ENCODE measurements at places on chromosomes 2 and 18.

DNA sequence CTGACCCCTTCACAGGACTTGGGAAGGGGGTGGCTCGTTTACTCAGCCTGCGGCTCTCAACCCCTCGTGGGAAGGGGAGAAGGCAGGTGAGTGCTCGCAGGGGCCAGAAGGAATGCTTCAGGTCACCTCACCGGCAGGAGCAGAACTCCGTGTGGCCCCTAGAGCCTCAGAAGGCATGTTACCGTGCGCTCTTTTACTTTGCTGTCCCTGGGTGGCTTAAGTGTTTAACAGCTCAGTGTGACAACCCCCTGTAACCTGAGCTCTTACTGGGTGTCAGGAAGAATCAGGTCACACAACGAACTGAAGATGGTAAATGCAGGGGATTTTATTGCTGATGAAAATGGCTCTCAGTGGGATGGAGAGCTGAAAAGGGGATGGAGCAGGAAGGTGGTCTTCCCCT lies 1235.4 kb downstream of the LRP1B start:
- DNase-seq: no peak

DNA sequence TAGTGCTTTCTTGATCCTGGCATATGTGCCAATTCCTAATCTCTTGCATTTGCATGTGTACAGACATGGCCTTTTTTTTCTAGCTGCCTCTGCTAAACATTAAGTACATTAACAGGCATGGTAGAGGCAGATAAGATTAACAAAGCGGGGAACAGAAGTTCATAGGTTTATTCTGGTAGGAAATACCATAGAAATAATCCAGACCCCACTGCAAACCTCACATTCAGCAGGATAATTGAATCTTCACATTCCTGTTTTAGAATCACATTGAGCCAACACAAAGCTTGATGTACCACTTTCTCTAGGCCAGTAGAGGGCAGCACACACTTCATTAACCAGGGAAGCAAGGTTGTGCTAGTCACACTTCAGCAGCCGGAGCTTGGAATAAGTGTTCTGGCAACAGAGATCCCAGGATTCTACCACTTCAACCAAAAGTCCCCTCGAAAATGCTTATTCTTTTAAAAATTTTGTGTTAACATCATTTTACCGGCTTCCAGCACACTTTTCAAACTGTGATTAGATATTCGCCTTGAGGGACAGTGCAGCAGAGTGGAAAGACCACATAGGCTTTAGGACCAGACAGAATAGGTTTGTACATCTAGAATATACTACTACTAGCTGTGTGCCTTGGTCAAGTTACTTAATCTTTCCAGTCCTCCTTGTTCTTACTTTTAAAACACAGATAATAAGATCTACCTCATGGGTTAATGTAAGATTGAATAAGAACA lies 420.2 kb upstream of the CHST9 start:
- no peak for DNase-seq

- DNase-seq: no peak
Measured at GRCh38 chr2:196849895-196850294, 40.7 kb upstream of the C2orf66 start.

DNA sequence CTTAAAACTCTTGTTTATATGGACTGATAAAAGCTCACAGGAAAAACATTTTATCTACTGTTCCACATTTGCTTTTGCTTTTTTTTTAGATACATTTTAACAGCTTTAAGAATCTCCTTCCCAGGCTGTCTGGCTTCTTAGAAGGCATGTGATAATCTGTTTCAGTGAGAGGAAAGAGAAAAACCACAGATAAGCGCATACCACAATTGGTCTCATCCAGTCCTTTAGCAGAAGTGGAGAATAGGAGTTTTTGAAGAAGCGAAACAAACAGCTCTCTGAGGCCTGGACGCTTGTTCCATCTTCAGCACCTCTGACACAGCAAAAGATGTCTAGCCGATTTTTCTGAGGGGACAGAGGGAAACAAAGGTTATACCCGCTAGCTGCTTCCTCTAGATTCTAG lies 37.6 kb downstream of the RMC1 start:
- no peak for DNase-seq

GRCh38 chr2:231795525-231796327 lies 9.5 kb downstream of the COPS7B start:
- no peak for DNase-seq

- DNase-seq: no peak
Measured at GRCh38 chr2:219386532-219387280, 1.0 kb downstream of the DNPEP start.

DNA sequence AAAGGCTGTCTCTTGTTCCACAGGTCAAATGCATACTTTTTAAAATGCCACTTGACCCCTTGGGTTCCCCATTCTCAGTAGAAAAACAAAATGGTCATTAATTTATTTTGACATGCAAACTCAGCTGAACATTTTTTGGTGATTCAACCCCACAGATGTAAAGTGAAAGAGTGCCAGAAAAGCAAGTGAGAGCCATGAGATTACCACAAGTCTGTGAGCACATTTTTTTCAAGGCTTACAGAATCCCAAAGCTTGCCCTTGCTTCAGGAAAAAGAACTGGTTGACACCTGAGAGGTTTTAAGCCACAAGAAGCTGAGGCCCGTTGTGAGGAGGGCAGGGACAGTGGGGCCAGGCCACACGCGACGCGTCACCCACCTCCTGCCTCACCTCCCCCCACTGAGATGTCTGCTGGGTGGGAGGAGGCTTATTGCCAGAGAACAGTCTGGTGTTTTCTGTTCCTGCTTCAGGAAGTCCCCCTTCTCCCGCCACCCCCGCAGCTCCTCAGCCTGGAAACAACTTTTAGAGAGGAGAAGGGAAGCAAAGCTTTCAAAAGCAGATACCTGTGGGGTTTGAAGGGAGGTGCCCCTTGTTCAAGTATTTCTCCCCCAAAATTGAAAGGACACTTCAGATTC lies 70.4 kb upstream of the CYP1B1 start:
- DNase-seq: no peak

DNA sequence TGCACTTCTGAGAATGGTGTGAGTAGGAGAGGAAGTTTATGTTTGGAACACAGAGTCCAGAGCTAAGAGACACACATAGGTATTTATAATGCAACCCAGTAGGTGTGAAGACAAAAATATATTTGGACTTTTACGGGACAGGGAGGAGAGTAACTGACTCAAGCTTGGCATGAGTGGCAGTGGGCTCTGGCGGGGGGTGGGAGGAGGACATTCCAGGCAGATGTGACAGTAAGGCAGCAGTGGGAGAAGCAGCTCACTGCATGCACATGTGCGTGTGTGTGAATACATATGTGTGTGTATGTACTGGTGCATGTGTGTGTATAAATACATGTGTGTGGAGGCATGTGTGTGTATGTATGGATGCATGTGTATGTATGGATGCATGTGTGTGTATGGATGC lies 51.4 kb downstream of the DCDC2C start:
- DNase-seq: no peak

GRCh38 chr2:45988879-45989278 lies 308.3 kb upstream of the EPAS1 start:
- DNase-seq: no peak

DNA sequence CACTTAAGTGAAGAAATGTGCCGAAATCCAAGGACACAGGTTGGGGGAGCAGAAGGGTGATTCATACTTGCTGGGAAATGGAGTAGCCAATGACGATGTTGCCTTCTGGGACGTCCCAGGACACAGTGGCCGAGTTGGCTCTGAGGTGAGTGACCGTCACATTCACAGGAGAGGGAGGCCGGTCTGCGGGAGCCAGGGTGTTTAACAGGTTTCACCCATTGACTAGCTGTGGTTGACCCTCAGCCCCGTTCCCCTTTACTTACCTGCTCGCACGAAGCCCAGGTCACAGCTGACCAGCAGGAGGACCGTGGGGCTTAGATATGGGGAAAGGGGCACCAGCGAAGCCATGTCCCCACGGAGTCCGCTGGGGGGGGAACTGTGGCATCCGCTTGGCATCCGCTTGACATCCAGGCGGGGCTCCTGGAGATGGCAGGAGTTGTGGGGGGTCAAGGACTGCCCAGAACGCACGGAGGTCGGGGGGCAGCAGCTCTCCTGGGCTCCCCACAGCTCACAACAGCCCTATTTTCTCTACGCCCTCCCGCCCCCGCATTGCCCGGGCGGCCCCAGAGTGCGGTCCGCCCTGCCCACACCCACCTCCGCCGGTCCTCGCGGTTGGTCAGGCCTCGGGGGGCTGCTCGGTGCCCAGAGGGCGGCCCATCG lies 586 bp downstream of the FNDC4 start:
- DNase-seq: no peak

GRCh38 chr18:55269622-55270021 lies 310.4 kb upstream of the CCDC68 start:
- DNase-seq: no peak

DNA sequence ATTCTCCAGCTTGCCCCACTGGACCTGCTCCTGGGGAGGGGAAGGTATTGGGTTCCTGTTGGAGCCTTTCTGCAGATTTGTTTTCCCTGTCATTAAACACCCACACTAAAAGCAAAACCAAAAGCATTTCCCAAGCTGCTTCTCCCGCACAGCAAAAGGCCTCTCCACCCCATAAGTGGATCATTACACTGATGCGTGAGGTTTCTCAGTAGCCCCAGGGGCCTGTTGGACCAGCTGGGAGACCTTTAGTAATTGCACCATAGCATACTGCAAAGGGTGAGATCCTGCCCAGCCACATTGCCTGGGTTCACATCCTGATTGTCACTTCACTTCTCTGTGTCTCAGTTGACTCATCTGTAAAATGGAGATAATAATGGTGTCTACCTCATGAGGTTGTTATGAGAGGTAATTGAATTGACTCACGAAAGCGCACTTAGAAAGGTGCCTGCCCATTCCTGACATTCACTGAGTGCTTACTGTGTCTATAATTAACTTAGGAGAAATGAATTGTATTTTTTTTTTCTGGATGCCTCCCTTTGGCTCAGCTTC lies 43.9 kb downstream of the TOGARAM2 start:
- DNase-seq: no peak

DNA sequence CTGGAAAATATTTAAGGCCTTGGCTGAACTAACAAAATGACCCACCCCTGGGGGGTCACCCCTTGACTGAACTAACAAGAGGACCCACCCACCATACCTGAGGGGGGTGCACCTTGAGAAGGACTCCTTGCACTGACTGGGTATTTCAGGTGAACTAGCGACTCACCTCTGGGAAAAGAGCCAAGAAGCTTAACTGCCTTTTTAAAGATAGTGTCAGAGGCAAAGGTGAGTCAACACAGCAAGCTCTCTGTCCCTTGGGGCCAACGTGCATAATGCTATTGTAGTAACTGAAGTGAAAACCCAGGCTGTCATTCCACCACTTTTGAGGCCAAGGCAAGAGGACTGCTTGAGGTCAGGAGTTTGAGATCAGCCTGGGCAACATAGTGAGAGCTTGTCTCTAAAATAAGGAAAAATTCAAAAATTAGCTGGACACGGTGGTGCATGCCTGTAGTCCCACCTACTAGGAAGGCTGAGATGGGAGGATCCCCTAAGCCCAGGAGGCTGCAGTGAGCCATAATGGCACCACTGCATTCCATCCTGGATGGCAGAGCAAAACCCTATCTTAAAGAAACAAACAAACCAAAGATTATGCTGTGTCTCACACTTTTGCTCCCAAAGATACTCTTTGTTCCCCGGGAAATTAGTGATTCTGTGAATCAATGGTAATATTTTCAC lies 36.4 kb upstream of the ZCCHC2 start:
- DNase-seq: no peak

- DNase-seq: no peak
Measured at GRCh38 chr18:9364242-9364641, 29.7 kb downstream of the TWSG1 start.

DNA sequence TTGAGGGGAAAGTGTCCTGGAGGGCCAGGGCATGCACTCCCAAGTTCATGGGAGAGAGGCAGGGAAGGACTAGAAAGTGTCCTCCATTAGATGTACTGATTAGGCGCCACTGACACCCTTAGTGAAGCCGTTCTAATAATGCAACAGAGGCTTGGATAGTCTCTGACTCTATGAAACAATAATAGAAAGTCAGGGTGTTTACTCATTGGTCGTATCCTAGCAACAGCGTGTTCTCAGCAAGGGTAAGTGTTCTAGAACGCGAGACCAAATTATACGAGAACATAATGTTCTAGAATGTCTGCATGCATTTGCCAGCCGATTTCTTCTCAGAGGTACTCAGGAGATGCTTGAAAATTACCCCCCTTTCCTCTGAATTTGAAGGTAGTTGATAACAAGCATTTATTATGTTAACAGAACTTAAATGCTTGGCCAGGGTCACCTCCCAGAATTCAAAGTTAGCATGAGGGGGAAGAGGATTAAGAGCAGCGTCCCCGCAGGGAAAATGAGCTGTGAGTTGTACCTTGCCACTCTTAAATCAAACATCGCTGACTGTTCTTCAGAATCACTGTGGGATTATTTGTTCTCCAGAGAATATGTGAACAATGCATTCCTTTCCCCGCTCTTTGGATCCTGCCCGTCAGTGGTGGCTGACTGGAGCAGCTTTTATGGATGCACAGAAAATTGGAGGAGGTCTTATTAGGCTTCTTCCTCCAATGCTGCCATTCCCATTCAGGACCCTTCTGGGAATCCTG lies 33.7 kb upstream of the PDIA6 start:
- DNase-seq: no peak

DNA sequence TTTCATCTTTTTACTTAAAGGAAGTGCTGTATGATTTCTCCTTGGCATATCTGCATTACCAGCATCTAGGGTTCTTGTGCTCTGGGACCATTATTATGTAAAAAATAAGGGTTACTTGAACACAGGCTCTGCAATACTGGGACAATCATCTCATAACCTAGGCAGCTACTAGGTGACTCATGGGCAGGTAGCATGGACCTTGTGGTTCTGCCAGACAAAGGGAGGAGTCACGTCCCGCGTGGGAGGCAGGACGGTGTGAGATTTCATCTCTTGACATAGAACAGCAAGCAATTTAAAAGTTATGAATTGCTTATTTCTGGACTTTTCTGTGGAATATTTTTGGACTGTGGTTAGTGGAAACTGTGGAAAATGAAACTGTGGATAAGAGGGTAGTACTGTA lies 34.1 kb downstream of the ASAP2 start:
- DNase-seq: no peak

DNA sequence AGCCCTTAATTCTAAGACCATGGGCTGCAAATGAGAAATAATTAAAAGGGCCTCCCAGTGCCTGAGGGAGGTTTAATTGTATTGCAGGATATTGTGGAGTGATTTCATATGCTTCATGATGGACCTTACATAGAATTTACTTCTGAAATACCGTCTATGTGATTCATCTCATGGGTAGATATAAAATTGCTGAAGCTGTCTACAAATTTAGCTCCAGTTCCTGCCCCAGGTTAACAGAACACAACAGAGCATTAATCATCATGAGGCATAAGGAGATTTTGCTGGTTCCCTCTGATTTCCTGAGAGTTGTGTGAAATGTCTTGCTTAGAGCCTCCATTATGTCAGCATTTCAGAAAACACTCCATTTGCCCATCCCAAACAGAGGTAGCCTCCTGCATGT lies 770 bp downstream of the UPP2 start:
- DNase-seq: no peak

GRCh38 chr18:51135364-51135763 lies 62.1 kb downstream of the MEX3C start:
- DNase-seq: no peak

- no peak for DNase-seq
Measured at GRCh38 chr2:70931376-70932000, 4.2 kb upstream of the ATP6V1B1 start.

Data from T-helper 9 cell (primary cell).